Right lobe of liver (tissue), 6 donors: ENCODE measurements at places on chromosomes 12 and 14. TPM values are rescaled to one million over a fixed set of nuclear protein-coding genes. Genes with fewer than 3 reads are reported as not detected.
A peak's percentile ranks its signal among the peaks of the same experiment; 100 is the strongest.

Gene CPSF2
- 28.2 TPM for total RNA-seq

Gene AQP5
- total RNA-seq = not detected

GRCh38 chr14:101594511-101595148, 33.3 kb downstream of the DIO3 start:
- H3K27ac ChIP-seq = no peak overlapping the region
- H3K36me3 ChIP-seq = no peaks in the 10 kb centered on the region
- peak; percentile 21 for DNase-seq
- H3K27me3 ChIP-seq = no peaks in the 10 kb centered on the region

DNA sequence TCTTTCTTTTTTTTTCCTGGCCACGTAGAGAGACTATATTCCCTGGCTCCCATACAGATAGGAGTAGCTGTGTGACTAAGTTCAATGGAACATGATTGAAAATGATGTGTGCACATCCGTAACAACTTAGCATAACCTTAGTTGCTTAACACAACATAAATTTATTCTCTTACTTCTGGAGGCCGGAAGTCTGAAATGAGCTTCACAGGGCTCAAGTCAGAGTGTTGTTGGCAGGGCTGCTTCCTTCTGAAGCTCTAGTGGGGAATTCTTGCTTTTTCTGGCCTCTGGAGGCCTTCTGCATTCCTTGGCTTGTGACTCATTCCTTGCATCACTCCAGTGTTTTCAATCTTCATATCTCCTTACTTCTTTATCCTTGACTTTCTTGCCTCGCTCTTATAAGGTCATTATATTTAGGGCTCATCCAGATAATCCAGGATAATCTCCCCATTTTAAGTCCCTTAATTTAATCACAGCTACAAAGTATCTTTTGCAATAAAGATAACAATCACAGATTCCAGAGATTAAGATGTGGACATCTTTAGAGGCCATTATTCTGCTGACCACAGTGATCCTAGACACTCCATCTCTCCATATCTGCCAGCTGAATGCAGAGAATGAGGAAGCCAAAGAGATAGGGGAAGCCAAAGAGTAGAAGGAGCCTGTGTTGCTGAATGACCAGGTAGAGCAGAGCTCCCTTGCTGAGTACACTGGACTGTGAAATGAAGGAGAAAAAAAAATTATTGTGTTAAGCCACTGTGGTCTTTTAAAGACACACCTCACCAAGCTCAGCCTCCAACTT, 21.0 kb upstream of the SNX6 start:
- H3K4me1 ChIP-seq = no peaks in the 10 kb centered on the region
- H3K27ac ChIP-seq = no peak overlapping the region
- H3K4me3 ChIP-seq = no peak overlapping the region
- H3K27me3 ChIP-seq = no peaks in the 10 kb centered on the region

Gene CBLN3
- 0.74 TPM for total RNA-seq

Gene WNT1
- not detected for total RNA-seq

Gene SRGAP1
- total RNA-seq = 2.0 TPM

Gene SERPINA3
- total RNA-seq = 8,996 TPM

GRCh38 chr14:44108601-44109000, 398.5 kb downstream of the FSCB start:
- H3K27ac ChIP-seq = no peak overlapping the region
- no peaks in the 10 kb centered on the region for H3K27me3 ChIP-seq
- H3K4me3 ChIP-seq = no peak overlapping the region
- no peaks in the 10 kb centered on the region for H3K36me3 ChIP-seq

DNA sequence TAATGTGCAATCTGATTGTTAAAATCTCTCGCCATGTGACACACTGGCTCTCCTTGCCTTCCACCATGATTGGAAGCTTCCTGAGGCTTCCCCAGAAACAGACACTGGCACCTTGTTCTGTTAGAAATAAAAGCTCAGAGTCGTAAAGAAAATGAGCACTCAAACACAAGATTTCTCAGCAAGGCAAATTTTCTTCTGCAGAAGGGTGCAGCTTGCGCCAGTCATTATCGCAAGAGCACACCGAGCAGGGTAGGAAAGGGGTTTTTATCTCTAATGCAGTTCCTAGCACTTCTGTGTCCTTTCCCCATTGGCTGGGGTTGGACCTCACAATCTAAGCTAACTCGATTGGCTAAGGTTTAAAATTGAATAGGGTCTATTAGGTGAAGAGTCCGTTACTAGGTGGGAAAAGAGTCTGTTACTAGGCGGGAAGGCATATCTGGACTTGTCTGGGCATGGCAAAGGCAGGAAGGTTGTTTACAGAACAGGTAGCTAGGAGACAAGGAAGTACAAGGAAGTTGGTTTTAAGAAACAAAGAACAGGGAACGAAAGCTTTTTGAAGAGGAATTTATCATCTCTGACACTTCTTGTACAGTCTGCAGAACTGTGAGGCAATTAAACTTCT, 62.6 kb upstream of the BICD1 start:
- H3K36me3 ChIP-seq = no peaks in the 10 kb centered on the region
- H3K4me3 ChIP-seq = no peak overlapping the region
- no peaks in the 10 kb centered on the region for H3K27me3 ChIP-seq

- no peak overlapping the region for H3K27ac ChIP-seq
- H3K36me3 ChIP-seq = no peaks in the 10 kb centered on the region
- no peak for DNase-seq
- H3K4me3 ChIP-seq = no peak overlapping the region
- H3K4me1 ChIP-seq = no peaks in the 10 kb centered on the region
Measured at GRCh38 chr12:101969-102878, 35.7 kb downstream of the IQSEC3 start.

Gene SLC22A17
- 2.2 TPM for total RNA-seq

Gene RAD51AP1
- total RNA-seq = 0.79 TPM

Gene FAM186B
- 1.4 TPM for total RNA-seq

- H3K4me3 ChIP-seq = no peak overlapping the region
- H3K27me3 ChIP-seq = no peaks in the 10 kb centered on the region
- no peaks in the 10 kb centered on the region for H3K4me1 ChIP-seq
- DNase-seq = no peak
Measured at GRCh38 chr14:62322216-62322615, 560.0 kb downstream of the SNAPC1 start.

Gene USP5
- 59.5 TPM for total RNA-seq

Gene CCDC85C
- total RNA-seq = 13.6 TPM

Gene CFAP54
- total RNA-seq = 0.13 TPM

DNA sequence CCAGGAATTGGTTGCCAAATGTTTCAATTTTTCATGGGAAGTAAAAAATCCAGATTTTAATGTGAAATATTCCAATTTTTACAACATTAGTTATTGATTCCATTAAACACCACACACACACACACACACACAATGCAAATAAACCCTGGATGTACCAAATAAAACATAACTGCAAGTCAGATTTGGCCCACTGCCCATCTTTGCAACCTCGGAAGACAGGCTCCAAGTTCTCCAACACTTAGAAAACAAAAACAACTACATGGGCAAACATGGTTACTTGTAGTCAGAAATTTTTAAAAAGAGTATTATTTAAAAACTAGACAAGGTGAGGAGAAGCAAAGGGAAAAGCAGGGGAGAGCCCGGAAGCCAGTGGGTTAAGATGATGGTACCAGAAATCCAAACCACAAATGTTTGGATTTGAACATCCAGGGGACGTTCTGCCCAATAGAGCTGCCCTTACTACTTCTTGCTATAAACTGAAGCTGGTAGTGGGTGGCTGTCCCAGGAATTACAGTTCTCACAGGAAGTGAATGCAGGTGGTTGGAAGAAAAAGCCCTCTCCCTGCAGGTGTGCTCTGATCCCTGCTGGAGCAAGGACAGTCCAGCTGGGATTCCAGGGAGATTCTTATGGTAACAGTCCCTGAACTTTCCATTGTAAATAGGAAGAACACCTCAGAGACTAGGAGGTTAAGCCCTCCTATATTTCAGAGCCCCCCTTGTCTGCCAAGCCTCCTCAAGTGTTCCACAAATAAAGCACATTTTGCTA, 111.7 kb downstream of the SLC25A21 start:
- no peak overlapping the region for H3K27ac ChIP-seq
- no peaks in the 10 kb centered on the region for H3K4me1 ChIP-seq
- H3K4me3 ChIP-seq = no peak overlapping the region

Gene MIP
- 0.91 TPM for total RNA-seq

- H3K27me3 ChIP-seq = no peaks in the 10 kb centered on the region
- peak; percentile 34 for DNase-seq
- no peak overlapping the region for H3K27ac ChIP-seq
- H3K4me3 ChIP-seq = no peak overlapping the region
- no peaks in the 10 kb centered on the region for H3K4me1 ChIP-seq
Measured at GRCh38 chr14:69460093-69460701, 24.3 kb upstream of the PLEKHD1 start.

GRCh38 chr12:123141615-123142517, 9.0 kb downstream of the PITPNM2 start:
- H3K36me3 ChIP-seq = no peaks in the 10 kb centered on the region
- H3K27ac ChIP-seq = peak overlapping the region; percentile 78
- peaks cover 3% of the 10 kb centered on the region for H3K4me1 ChIP-seq
- peak; percentile 75 for DNase-seq
- H3K27me3 ChIP-seq = no peaks in the 10 kb centered on the region

DNA sequence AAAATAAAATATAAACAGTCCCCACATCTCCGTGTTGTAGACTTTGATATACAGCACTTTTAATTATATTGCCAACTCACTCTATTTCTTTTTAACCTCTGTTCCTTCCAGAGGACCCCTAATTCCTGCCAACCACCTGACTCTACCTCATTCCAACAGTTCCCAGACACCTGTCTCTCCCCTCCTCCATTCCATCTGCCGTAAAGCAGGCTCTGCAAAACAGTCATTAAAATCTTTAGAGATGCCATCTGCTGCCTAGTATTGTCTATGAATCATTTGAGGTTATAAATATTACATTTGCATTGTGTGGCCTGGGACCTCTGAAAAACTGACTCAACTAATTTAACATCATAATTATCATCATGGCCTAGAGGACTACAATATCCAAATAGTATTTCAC, 148.8 kb upstream of the DCN start:
- no peaks in the 10 kb centered on the region for H3K4me1 ChIP-seq
- DNase-seq = no peak
- H3K36me3 ChIP-seq = no peaks in the 10 kb centered on the region
- no peaks in the 10 kb centered on the region for H3K27me3 ChIP-seq
- no peak overlapping the region for H3K4me3 ChIP-seq

- no peaks in the 10 kb centered on the region for H3K27me3 ChIP-seq
- H3K36me3 ChIP-seq = no peaks in the 10 kb centered on the region
- DNase-seq = peak; percentile 17
Measured at GRCh38 chr14:94119071-94119470, 8.5 kb downstream of the IFI27 start.

- no peaks in the 10 kb centered on the region for H3K27me3 ChIP-seq
- H3K36me3 ChIP-seq = no peaks in the 10 kb centered on the region
- DNase-seq = no peak
- no peak overlapping the region for H3K4me3 ChIP-seq
- no peaks in the 10 kb centered on the region for H3K4me1 ChIP-seq
- H3K27ac ChIP-seq = no peak overlapping the region
Measured at GRCh38 chr14:98716133-98716532, 555.9 kb downstream of the BCL11B start.

DNA sequence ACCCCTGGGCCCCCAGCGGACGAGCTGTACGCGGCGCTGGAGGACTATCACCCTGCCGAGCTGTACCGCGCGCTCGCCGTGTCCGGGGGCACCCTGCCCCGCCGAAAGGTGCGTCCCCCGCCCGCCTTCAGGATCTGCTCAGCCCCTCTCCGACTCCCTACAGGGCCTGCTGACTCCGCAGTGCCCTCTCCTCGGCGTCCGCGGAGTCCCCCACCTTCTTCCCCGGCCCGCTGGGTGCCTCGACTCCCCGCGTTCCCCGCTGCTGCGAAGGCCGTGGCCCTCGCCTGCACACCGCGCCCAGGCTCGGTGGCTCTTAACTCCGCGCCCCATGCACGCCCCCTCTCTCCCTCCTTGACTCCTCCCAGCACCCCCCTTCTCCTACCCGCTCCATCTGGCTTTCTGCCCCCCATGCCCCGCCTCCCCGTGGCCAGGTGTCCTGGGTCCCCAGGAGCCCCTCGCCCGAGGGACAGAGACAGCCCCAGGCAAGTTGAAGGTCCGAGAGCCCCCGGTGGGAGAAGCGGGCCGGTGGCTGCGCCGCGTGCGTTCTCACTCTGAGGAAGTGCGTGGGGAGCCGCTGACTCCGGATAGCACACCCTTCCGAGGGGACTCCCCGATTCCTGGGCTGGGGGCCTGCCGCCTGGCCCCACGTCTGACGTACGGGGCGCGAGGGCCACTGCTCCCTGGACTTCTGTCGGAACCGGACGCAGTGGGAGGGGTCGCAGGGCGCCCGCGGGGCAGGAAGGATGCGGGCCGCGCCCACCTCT, 594 bp downstream of the TAMALIN start:
- no peaks in the 10 kb centered on the region for H3K27me3 ChIP-seq
- peak overlapping the region; percentile 75 for H3K27ac ChIP-seq
- H3K4me1 ChIP-seq = peaks cover 9% of the 10 kb centered on the region
- H3K4me3 ChIP-seq = peak overlapping the region; percentile 48
- no peaks in the 10 kb centered on the region for H3K36me3 ChIP-seq
- peak; percentile 67 for DNase-seq

Gene SERPINA5
- 272 TPM for total RNA-seq

Gene SELPLG
- total RNA-seq = 2.2 TPM

GRCh38 chr12:34051486-34051885, 29.2 kb downstream of the ALG10 start:
- H3K4me1 ChIP-seq = no peaks in the 10 kb centered on the region
- no peak overlapping the region for H3K4me3 ChIP-seq
- H3K36me3 ChIP-seq = no peaks in the 10 kb centered on the region
- H3K27ac ChIP-seq = no peak overlapping the region
- DNase-seq = no peak
- H3K27me3 ChIP-seq = no peaks in the 10 kb centered on the region

DNA sequence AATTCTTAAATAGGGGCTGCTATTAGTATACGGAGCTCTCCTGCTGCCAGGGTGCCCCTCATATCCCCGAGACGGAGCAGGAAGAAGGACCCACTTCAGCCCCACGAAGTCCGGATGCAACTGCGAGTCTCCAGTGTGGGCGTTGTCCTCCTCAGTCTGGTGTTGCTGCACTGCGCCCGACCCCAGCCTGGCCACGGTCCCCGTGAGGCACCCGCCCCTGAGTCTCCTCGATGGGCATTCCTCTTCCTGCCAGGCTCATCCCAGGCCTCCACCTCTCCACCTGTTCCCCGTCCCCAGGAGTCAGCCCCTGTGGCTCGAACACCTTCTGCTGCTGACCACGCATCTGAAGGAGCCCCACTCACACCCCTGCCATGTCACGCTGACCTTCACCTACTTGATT, 68.1 kb upstream of the SFSWAP start:
- no peak for DNase-seq
- no peaks in the 10 kb centered on the region for H3K4me1 ChIP-seq
- no peak overlapping the region for H3K27ac ChIP-seq
- no peaks in the 10 kb centered on the region for H3K36me3 ChIP-seq
- H3K27me3 ChIP-seq = no peaks in the 10 kb centered on the region
- no peak overlapping the region for H3K4me3 ChIP-seq

DNA sequence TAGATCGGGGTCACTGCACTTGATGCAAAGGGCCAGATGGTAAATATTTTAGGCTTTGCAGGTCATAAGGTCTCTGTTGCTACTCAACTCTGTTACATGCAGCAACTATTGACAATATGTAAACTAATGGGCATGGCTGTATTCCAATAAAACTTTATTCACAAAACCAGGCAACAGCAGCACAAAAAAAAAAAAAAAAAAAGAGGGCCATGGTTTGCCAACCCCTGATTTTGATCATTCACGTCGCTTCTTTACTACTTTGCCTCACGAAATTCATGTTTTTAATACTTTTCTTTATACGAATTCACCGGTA, 152.9 kb downstream of the RBM19 start:
- no peak for DNase-seq
- H3K4me3 ChIP-seq = no peak overlapping the region
- H3K27ac ChIP-seq = no peak overlapping the region
- no peaks in the 10 kb centered on the region for H3K36me3 ChIP-seq

GRCh38 chr12:54689984-54690383, 41.8 kb upstream of the DCD start:
- H3K27ac ChIP-seq = no peak overlapping the region
- H3K4me1 ChIP-seq = no peaks in the 10 kb centered on the region
- no peaks in the 10 kb centered on the region for H3K27me3 ChIP-seq
- no peak overlapping the region for H3K4me3 ChIP-seq
- no peak for DNase-seq

Gene NEUROD4
- not detected for total RNA-seq

Gene CLEC1A
- 0.62 TPM for total RNA-seq
